ENCODE measurements at places on chromosomes 12 and 14.

- DNase-seq: no peak
Observed at GRCh38 chr12:93946542-93947150, 201.7 kb upstream of the PLXNC1 start.

DNA sequence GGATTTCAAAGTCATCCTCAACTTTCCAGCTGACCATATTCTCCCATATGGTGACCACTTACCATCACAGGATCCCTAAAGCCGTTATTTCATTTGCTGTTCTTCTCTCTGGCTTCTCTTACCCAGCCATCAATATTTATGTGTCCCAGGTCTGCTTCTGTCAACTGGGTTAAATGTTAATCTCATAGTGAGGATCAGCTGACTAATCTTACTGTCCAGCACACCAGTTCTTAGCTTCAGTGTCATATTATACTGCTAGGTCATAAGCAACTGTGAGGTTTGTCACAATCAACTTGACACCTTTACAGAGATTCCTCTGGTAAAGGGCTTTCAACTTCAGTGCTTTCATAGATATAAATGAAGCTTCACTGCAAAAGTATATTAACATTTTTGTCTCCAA lies 294.4 kb downstream of the DIO2 start:
- no peak for DNase-seq

DNA sequence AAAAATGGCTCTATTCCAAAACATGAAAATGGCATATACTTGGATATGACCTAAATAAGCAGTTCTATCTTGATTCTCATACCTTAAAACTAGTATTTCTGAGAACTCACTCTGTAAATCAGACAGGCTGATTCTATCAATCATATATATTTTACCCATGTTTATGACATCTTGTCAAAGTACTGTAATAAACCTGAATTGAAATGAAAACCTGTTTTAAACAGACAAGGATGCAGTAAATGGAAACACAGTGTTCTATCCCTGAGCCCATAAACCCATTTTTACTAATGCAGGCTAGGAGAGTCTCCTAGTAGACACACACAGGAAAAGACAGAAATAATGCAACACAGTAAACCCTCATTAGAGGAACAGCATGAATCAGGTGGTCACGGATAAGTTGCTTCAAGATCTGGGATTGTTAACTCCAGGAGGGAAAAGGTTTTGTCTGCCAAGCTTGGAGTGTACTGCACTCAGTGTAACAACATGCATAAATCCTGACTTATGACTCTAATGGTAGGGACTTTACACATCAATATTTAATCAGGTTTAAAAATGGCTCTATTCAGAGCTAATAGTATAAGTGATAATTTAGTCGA lies 93.6 kb upstream of the CPNE8 start:
- no peak for DNase-seq

GRCh38 chr14:84998216-84998615 lies 531.7 kb upstream of the FLRT2 start:
- DNase-seq: no peak

- no peak for DNase-seq
Observed at GRCh38 chr14:76080025-76080424, 71.7 kb upstream of the GPATCH2L start.

DNA sequence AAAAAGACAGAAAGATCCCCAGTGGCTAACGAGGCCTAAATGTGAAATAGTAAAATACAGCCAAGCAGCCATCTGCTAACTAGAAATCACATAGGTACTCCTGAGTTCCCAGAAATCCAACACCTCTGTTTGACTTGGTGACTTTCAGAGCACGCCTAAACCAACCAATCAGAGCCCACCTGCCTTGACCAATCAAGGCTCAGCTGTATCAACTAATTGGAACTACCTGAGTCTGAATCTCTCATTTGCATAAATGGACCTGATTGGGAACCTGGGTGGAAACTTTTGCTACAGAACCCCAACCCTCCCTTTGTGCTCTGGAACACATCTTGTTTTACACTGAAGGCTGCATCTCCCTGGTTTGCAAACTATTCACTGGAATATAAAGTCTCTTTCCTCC lies 5.1 kb upstream of the TCL1B start:
- no peak for DNase-seq

DNA sequence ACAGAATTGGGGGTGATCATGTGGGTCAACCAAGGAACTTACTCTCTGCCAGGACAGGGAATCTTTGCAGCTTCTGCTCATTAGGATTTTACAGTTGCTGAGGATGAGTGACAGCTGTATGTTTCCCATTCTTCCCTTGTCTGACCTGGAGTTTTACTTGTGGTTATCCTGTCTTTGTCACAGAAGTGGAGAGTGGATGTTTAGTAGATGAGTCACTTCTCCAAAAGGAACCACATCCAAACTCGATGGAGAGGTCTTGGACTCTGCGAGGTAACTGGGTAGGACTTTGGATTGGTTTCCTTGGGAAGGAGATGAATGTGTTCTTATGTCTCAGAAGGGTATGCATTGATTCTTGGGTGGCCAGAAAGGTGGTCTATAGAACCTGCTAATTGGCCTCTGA lies 53.8 kb upstream of the USP44 start:
- DNase-seq: no peak
